ENCODE measurements at places on chromosomes 4 and X.
A peak's percentile ranks its signal among the peaks of the same experiment; 100 is the strongest.

GRCh38 chrX:121254336-121254735 is 206.9 kb downstream of the GLUD2 start:
- no peak for DNase-seq

GRCh38 chrX:23699636-23700194 is 32.4 kb downstream of the PRDX4 start:
- peak; percentile 4 for DNase-seq

DNA sequence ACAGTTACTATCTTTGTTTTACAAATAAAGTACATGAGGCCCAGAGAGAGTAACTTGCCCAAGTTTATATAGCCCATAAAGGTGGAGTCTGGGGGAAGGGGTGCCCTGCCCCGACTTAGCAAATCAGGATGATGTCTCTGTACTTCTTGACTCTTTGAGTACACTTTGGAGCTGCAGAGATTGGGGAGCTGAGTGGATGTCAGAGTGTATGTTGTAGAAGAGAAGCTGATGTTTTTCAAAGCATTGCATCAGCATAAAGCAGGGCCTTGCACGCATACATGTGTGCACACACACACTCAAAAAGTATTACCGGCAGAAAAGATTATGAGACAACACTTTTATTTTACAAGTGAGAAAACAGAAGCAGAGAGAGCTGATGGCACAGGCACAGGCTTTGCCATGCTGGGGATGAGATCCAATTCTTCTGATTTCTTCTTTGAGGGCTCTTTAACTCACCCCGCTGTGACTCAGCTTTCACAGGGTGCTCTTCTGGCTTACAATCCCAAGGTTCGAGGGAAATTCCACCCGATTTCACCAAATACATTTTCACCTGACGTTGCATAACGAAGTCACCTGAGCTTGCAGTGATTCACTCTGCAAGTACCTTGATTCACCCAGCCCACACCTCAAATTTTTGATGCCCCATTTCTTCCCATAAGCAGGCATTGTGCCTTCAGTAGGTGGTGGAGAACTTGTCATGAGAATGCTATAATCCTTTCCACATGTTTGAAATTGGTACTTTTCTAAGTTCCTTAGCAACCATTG is 292.8 kb upstream of the BOD1L1 start:
- DNase-seq = no peak

- no peak for DNase-seq
These were observed 644.7 kb upstream of the PCDH10 start for GRCh38 chr4:132504438-132504837.

- no peak for DNase-seq
These were observed 148.0 kb upstream of the STX18 start for GRCh38 chr4:4689694-4690440.

- no peak for DNase-seq
These were observed 56.6 kb upstream of the TMEM184C start for GRCh38 chr4:147560625-147561024.

DNA sequence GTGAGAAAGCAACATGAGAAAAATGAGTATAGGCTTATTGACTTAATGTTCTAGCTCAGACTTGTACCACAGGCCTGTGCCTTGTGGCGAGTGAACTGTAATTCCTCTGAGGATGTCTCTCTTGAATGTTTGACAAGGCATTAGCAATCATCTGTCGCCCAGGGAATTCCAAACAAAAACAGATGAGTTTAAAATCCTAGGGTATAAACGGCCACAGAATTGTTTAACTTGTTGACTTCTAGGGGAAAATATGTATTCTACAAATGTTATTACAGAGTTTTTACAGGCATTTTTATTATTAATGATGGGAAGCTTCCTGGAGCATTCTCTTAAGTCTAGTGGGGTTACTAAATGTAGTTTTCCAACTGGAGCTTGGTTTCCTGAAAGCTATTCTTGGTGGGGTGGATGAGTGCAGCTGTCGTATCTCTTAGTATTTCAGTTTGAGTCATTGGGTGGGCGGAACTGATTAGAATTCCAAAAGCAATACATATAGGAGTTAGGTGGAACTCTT is 40.6 kb downstream of the ARHGAP10 start:
- no peak for DNase-seq

DNA sequence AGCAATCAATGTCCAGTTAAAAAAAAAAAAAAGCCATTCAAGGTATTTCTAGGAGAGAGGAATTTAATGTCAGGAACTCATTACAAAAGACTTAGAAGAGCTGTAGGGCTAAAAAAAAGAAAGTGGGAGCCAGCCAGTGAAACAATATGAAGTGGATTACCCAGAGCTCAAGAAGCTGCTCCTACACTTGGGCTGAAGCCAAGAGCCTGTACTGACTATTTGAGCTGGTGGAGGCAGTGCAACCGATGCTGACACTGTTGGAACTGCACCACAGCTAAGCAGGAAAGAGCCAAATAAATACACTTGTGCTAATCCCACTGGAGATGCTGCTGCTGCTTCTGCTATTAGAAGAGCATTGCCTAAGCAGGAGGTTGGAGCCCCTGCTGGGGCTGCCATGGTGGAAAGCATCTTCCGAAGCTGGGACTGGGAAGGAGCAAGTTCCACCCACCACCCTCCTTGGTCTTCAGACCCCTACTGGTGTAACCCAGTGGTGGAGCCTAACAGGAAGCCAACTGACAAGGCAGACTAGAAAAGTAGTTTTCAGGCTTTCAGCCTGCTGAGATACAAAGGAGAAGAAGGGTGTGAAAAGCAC is 65.4 kb downstream of the CXXC4 start:
- no peak for DNase-seq

All from stimulated activated CD8-positive, alpha-beta memory T cell treated with anti-CD3 and anti-CD28 coated beads, Interleukin-4, amount 100 ng/mL, for 4 hours (primary cell).